ENCODE measurements at places on chromosomes 5 and 9. TPM values are rescaled to one million over a fixed set of nuclear protein-coding genes. Genes with fewer than 3 reads are reported as not detected.

DNA sequence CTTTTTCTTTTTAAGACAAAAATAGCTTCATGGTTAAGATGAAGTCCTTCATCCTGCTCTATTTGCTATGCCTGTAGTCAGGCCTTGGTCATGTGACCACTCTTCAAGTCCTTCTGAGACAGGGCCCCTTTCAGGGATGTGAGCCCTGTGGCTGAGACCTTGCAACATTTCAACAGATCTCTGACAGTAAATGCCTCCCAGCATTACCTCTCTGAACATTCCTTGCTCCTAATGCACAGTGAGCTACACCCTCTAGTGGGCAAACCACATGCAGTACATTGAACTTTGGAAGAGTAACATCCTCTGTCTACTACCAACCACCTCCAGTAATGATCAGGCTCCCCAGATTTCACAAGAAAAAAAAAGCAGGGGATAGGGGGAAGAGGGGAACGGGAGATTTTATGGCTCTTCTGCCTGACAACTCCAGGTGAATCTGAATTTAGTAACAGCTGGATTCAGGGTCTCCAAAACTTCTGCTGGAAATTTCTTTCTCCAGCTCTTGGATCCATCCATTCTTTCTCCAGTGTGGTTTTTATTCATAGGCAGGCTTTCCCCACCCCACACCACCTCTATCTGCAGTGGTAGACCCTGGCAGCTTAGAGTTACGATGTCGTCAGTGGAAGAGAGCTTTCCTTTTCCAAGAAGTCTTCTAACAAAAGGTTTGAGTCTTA is 8.9 kb upstream of the FBXO38 start:
- peak; percentile 12 for DNase-seq

IGFBPL1 gene
- total RNA-seq: not detected

- DNase-seq: peak; percentile 91
Observed at GRCh38 chr5:159100025-159100781, 487 bp upstream of the EBF1 start.

HK3 gene
- not detected for total RNA-seq

ADAMTS2 gene
- total RNA-seq: not detected

- DNase-seq: peak; percentile 22
Observed at GRCh38 chr9:126375386-126375785, 48.8 kb downstream of the MVB12B start.

SHLD3 gene
- 11.6 TPM for total RNA-seq

NANS gene
- 84.6 TPM for total RNA-seq

DNA sequence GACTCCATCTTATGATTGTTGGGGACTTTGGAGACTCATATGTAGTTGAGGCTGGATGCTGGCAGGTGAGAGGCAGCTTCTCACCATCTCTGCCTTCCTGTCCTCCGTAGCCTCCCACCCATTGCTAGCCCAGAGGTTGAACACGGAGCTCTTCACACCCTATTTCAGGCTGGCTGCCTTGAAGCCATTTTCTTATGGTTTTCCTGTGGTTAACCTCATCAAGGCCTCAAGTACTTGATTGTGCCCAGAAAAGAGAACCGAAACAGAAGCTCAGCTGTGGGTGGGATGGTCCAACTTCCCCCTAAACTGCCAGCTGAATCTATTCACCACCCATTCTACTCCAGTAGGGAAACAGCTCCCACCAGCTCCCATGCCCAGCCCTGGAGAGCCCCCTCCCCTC is 102.9 kb downstream of the LIFR start:
- peak; percentile 31 for DNase-seq

DNA sequence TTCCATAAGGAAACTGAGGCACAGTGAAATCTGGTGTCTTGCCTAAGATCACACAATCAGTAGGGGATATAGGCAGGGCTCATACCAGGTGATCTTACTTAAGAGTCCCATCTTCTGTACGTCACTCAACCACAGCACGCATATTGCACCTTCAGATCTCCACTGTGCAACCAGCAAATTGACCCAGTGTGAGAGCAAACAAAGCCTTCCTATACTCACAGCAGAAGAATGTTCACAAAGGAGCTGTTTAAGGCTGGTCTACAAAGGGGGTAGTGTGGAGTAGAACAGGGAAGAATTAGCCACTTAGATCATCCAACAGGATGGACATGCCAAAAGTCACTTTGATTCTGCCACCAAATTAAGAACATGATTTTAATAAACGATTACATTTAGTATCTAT is 305.9 kb downstream of the SLIT3 start:
- DNase-seq: no peak

NUDT2 gene
- 9.7 TPM for total RNA-seq

DNA sequence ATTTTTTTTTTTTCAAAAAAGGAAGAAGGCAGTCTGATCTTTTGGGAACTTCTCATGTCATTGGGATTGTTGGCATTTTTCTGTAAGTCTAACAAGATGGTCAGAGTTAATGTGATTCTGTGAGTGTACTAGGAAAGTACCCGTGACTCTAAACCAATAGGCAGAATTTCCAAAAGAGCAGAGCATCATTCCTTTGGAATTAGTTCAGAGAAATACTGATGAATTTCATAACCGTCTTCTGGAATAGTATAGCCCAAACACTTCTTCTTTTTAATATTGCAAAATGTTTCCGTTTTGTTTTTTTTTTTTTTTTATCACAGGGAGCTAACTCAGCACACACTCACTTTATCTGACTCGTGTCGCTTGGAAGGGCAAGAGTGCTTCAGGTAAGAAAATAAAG is 407.4 kb downstream of the DTWD2 start:
- no peak for DNase-seq

TGFBI gene
- 1.8 TPM for total RNA-seq

PCDHA9 gene
- not detected for total RNA-seq

CCDC171 gene
- 1.1 TPM for total RNA-seq

AHRR gene
- 0.22 TPM for total RNA-seq

- DNase-seq: no peak
Observed at GRCh38 chr9:71003346-71003745, 118.1 kb downstream of the TRPM3 start.

DNA sequence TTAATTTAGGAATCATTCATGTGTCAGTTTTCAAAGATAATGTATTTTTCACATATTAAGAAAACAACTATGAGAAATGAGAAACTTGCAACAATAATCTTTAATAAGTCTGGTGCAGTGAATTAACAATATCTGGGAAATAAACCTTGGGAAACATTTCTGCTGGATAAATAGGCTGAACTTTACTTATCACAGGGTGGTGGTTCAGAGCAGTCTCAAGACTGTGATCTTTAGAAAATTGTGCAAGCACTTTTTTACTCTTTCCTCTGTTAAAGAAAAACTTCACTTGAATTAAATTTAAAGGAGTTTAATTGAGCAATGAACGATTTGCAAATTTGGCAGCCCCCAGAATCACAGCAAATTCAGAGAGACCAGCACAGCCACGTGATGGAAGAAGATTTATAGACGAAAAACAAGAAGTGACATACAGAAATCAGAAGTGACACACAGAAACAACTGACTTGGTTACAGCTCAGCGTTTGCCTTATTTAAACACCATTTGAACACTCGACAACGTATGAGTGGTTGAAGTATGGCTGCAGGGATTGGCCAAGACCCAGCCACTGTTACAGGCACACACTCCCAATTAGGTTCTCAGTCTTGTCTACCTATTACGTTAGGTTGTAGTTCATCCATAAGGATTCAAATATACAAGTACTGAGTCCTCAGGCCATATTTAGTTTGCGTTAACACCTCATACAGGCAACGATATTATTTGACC is 631.9 kb downstream of the SLCO4C1 start:
- DNase-seq: no peak

FYB1 gene
- total RNA-seq: 250 TPM

DNA sequence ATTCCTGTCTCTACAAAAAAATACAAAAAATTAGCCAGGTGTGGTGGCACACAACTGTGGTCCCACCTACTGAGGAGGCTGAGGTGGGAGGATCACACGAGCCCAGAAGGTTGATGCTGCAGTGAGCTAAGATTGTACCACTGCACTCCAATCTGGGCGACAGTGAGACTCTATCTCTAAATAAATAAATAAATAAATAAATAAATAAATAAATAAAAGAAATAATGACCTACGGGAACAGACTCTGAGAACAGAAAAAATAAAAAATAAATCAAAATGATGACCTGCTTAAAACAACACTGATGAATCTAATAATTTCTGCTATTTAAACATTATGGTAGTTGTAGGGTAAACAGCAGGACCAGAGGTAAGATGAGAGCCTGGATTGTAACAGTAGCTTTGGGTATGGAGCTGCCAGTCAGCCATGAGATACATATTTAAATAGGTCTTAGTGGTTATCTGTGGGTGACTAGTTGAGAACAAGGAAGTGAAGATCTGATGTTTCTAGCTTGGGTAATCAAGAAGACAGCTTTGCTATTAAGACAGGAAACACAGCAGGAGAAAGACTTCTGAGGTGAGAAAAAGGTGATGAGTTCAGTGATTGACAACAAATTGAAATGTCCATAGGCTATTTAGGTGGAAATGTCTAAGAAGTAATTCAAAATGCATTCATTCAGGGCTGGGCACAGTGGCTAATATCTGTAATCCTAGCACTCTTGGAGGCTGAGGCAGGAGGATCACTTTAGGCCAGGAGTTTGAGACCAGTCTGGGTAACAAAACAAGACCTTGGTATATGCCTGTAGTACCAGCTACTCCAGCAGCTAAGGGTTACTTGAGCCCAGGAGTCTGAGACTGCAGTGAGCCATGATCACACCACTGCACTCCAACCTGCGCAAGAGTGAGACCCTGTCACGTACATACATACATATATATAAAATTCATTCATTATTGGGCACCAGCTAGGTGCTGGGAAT is 11.0 kb downstream of the RNF145 start:
- DNase-seq: no peak

DNA sequence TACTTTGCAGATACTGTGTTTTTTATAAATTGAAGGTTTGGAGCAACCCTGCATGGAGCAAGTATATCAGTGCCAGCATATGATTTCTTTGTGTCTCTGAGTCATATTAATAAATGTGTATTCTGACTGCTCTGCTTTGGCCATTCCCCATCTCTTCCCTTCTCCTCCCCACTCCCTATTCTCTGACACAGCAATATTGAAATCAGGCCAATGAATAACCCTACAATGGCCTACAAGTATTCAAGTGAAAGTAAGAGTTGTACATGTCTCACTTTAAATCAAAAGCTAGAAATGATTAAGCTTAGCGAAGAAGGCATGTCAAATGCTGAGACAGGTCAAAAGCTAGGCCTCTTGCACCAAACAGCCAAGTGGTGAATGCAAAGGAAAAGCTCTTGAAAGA is 82.2 kb upstream of the TLX3 start:
- no peak for DNase-seq

DNA sequence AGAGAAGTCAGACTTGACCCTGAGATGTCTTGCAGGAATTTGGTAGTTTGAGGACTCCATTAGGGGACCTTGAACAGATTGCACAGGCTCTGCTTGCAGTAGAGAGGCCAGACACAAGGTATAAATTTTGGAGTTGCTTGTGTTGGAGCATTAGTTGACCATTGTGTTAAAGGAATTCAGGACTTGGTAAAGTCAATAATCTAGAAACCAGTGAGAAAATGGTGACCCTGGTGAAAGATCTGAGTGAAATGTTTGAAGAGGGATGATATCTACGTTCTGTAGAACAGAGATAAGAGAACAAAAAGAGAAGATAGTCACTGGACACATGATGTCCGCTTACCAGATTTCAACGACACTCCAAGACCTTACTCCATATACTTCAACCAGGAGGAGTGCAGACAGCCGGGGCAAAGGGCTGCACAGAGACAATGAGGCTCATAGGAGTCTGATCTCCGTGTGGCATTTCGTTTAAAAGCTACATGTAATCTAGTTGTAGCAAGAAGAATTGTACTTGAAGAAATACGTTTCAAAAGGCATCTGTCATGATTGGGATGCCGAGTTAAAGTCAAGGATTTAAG is 13.2 kb downstream of the DNAJC25 start:
- DNase-seq: no peak

AIF1L gene
- total RNA-seq: not detected

GRCh38 chr9:23962101-23962500 is 136.1 kb upstream of the ELAVL2 start:
- DNase-seq: no peak

DNA sequence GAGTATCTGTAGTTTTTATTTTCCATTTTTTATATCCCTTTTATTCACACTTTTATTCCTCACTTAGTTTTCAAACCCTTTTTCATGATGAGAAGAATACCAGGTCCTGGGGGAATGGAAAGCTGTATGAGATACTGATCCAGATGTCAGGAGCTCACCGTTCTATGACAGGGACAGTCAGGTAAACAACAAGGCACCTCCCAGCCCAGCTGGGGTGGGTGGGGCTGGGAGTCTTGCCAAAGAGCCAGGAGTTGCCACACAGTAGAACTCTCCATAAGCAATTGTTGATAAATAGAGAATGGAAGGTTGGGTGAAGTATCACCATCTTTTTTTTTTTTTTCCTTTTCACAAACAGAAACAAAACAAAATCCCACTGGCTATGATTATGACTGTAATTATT is 225.8 kb downstream of the NSG2 start:
- no peak for DNase-seq

PDE6A gene
- not detected for total RNA-seq

DNA sequence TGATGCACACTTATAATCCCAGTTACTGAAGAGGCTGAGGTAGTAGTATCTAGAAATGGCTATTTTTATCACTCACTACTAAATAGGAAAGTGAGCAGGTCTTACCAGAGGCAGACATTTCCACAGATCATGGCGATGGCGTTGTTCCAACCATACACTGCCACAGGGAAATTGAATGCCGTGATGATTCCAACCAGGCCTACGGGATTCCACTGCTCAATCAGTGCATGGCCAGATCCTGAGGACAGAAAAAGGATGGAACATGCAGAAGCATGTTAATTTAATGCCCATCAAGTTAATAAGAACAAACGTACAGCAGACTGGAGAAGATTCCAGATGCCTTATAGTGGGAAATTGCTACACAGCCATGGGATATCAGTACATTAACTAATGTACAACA is 18.0 kb downstream of the ALDH7A1 start:
- DNase-seq: no peak

CER1 gene
- not detected for total RNA-seq

GRCh38 chr9:69107771-69108170 is 66.3 kb upstream of the TJP2 start:
- no peak for DNase-seq

Data from CD8-positive, alpha-beta T cell (primary cell).